ENCODE measurements at places on chromosomes 3 and 15.

- DNase-seq: no peak
These were observed 1.3 kb upstream of the CHRNB4 start for GRCh38 chr15:78642331-78642730.

DNA sequence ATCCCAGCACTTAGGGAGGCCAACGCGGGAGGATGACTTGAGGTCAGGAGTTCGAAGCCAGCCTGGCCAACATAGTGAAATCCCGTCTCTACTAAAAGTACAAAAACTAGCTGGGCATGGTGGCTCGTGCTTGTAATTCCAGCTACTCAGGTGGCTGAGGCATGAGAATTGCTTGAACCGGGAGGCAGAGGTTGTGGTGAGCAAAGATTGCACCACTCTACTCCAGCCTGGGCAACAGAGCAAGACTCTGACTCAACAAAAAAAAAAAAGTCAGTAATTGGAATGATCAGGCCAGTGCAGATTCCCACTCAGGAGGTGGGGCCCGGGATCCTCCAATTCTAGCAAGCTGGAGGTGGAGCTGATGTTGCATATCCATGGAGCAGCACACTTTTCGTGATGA is 5.6 kb downstream of the CFAP92 start:
- no peak for DNase-seq

DNA sequence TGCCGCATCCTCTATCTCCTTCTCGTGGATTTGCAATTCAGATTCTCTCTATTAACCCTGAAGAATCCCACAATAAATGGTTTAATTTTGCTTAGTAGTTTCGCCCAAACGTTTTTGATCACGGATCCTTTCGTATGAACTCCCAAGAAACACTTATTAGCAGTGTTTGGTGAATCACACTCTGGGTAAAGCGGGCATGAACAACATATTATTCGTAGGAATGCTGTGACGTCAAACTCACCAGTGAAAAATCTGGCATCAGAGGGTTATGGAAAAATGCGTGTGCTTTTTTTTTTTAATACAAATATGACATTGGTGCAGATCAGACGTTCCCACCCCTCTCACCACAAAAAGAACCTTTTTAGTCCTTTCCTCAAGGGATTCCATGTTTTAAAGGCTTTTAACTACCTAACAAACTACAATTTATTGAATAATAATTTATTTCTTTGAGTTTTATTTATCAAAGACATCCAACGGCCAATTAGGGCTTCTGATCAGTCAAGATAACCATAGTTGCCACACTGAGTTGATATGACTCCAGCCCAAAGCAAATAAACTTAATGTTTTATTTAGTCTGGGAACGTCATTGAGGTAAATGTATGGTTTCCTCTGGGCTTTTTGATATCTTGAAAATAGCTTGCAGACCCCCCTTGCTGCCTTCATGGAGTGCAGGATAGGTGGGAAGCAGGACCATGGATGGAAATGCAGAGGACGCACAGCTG is 45.5 kb upstream of the CGNL1 start:
- no peak for DNase-seq

DNA sequence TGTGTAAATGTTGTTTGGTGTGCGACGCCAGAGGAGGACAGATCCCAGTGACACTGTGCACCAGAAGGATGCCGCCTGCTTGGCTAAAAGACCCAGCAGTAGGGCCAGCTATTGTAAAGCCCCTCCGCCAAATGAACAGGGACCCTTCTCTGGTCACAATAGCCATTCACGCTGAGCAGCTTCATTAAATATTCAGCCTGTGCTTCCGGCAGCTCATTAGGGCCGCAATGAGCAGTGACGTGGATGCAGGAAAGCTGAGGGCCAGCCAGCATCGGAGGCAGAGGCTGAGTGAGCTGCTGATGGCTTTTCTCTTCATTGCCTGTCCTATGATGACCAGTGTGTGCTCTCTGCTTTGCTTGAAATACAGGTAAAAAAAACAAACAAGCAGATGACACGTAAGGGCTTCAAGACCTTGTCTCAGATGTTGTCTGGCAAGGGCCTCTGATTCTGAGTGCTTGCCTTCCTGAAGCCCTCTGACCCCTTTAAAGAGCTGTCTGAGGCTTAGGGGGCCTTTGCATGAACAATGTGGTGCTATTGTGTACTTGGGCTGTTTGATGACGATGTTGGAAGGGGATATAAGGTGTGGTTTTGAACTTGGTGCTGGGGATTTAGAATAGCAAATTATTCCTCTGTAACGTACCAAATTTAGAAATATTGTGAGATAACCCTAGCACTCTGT is 130.4 kb downstream of the FEZF2 start:
- DNase-seq: no peak

GRCh38 chr3:135007607-135008006 is 212.5 kb downstream of the EPHB1 start:
- no peak for DNase-seq

DNA sequence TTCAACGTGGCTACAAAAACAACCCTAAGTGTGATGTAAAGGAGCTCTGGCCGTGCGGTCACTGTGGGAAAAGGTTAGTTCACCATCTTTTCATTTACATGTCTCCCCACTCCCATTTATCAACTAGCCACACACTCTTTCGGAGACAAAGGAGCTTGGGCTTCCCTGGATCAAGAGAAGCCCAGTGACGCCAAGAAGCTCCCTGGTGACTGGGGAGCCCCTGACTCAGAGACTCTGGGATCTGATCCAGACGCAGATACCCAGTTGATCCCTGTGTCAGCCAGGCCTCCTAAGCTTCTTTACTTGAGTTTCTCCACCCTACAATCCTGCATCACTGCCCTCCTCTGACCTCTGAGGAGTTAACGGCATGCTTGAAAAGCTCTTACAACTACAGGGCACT is 43.9 kb downstream of the HEG1 start:
- no peak for DNase-seq

DNA sequence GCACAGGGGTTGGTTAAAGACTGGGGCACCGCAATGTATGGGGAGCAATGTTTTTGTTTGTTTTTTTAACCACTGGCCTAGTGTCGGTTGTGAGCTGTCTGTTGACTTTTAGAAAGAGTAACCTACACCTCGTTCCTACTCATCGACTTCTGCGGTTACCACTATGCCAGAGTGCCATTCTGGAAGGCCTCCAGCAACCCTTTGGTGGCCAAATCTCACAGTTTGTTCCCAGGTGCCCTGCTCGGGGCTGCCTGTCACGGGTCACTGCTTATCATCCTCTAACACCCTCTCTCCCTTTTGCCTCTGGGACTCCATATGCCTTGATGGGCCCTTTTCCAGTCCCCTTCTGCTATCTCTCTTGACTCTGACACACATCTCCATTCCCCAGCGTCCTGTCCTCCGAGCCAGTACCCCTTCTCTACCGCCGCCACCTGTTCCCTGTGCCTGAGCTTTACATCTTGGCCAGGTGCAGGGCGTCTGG is 290.4 kb upstream of the C2CD4B start:
- no peak for DNase-seq

- no peak for DNase-seq
These were observed 288.8 kb upstream of the LMCD1 start for GRCh38 chr3:8212794-8213193.

- no peak for DNase-seq
These were observed 7.7 kb upstream of the OXSR1 start for GRCh38 chr3:38157595-38157994.

GRCh38 chr3:85846940-85847339 is 888.2 kb downstream of the CADM2 start:
- no peak for DNase-seq

DNA sequence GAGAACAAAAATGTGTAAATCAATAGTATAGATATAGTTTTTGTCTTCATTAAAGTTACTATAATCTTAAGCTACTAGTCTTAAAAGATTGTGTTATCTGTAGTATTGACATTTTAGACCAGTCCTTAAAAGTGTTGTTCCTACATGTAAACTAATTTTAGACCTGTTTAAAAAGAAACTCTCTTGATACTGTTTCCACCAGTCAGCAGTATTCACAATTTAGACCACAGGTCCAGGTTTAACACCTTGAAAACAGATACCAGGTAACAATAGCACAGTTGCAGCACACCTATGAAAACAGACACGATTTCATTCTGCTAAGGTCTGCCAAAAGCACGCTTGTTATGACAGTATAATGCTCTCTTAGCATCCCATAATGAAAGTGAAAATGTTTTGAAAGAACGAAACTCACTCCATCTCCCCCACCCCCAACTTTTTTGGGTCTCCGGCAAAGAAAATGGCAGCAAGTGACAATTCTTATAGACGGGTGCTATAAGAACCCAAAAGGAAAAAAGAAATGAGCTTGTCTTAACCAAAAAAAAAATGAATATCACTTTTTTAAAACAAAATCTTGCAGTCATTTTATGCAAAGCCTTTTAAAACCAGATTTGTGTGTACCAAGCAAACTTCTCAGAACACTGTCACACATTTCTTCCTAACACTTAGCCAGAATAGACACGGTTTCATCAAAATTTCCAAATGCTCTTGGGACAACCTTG is 1.6 kb downstream of the EIF4E3 start:
- peak; percentile 69 for DNase-seq

Measured in CD4-positive, alpha-beta T cell treated with Interleukin-6 at 100 ng/mL for 8 hours (primary cell).